Adipocyte (in vitro differentiated cells): ENCODE measurements at places on chromosomes 7 and 10.

DNA sequence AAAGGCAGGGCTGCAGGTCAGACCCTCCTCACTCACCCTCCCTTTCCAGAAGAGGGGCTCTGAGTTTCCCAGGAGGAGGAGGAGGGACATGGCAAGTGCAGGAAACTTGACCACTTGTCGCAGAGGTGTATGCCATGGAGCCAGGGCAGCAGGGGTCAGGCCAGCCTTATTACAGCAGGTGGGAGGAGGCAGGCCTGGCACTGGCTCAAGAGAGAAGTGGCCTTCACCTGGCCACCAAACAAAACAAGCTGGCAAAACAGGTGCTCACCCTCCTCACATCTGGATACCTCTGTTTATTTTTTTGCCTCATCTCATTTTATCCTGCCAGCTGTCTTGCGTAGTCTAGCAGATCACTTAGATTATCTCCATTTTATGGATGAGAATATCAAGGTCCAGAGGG lies 12.5 kb downstream of the COL13A1 start:
- no peak for DNase-seq

DNA sequence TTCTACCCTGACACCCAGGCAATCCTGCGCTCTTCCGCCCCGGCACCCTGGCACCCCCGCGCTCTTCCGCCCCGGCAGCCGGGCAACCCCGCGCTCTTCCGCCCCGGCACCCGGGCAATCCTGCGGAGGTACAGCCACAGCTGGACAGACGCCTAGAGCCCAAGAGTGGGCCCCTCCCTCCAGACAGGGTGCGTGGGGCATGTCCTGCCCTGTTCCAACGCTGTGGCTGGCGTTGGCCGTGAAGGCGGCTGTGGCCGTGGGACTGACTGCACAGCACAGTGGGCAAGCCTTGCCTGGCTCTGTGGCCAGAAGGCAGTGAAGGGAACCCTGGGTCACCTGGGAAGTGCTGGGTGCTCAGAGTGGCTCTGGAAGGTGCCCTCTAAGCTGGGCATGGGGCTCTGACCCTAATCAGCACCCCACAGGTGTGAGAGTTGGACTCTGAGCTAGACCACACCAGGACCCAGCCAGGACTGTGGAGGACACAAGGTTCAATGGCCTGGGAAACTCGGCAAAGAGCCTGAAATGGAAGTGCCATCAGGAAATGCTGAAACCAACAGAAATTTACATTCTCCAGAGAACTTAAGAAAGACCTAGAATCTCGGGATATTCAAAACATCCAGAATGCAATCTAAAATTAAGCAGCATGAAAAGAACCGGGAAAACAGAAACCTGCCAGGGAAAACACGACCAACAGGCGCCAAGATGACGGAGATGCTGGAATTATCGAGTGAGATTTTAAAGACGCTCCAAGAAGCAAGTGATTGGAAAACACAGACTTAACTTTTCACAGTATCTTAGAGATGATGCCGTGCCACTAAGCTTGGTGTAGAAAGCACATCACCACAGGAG lies 253.6 kb downstream of the ELFN1 start:
- no peak for DNase-seq

DNA sequence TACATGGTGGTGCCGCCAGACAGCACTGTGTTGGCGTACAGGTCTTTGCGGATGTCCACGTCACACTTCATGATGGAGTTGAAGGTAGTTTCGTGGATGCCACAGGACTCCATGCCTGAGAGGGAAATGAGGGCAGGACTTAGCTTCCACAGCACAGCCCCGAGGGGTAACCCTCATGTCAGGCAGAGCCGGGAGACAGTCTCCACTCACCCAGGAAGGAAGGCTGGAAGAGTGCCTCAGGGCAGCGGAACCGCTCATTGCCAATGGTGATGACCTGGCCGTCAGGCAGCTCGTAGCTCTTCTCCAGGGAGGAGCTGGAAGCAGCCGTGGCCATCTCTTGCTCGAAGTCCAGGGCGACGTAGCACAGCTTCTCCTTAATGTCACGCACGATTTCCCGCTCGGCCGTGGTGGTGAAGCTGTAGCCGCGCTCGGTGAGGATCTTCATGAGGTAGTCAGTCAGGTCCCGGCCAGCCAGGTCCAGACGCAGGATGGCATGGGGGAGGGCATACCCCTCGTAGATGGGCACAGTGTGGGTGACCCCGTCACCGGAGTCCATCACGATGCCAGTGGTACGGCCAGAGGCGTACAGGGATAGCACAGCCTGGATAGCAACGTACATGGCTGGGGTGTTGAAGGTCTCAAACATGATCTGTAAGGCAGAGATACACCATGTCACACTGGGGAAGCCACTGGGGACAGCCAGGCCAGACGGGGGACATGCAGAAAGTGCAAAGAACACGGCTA lies 104.6 kb upstream of the TNRC18 start:
- peak; percentile 57 for DNase-seq

DNA sequence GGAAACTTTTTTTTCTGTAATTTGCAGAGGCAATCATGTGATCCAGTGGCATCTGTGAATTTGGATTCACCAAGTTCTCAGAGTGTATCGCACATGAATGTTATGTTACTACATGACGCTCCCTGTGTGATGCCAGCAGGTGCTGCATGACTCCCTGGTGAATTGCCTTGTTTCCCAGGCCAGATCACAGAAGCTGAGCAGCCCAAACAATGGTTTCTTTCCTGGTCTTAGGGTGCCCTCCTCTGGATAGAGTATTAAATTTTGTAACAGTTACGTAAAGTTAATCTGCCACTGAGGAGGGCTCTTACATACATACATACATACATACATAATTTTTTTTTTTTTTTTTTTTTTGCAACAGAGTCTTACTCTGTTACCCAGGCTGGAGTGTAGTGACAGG lies 3.6 kb downstream of the ZSCAN21 start:
- peak; percentile 74 for DNase-seq

- DNase-seq, result no peak
Measured at GRCh38 chr7:83065714-83066113, 97.0 kb downstream of the PCLO start.

DNA sequence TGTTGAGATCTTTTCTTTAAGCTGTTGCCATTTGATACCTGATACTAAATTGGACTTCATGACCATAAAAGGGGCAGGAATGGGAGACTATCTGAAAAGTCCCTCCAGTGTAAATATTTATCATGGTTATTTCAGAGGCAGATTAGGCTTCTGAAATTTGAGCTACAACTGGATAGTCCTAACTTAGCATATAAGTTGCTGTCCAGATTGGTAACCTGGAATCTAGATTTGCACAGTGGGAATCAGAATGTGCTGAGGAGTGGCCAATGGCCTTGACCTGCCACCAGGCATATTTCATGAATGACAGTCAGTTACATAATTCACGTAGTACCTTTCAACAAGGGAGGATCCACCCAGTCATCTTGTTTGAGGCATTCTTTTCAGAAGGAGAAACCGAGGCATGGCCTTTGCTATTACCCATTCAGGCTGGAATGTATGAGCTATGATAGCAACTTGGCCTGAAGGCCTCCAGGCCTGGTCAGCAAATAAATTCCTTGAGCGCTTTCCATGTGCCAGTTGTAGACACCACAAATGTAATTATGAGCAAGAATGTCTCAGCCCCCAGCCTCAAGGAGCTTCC lies 80.0 kb downstream of the EEPD1 start:
- DNase-seq, result no peak

DNA sequence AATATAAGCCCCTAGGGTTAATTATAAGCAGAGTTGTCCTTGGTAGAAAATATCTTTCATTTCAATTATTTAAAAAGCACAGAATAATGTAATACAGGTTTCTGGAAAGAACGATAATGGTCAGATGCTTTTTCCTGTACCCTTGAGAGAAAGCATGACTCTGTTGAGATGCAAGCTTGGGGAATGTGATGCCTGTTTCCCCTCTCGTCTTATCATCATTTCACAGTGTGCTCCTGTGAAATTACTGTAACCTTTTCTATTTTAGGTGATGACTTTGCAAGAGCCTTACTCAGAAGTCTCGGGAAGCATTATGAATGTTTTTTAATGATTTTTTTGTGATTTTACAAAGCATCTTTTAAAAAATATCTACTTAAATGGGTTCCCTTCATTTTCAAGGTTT lies 243.0 kb downstream of the POLR1F start:
- no peak for DNase-seq

- no peak for DNase-seq
Measured at GRCh38 chr7:30970594-30971094, 6.9 kb downstream of the GHRHR start.

- DNase-seq, result no peak
Measured at GRCh38 chr10:93206652-93207051, 133.0 kb downstream of the CYP26A1 start.

DNA sequence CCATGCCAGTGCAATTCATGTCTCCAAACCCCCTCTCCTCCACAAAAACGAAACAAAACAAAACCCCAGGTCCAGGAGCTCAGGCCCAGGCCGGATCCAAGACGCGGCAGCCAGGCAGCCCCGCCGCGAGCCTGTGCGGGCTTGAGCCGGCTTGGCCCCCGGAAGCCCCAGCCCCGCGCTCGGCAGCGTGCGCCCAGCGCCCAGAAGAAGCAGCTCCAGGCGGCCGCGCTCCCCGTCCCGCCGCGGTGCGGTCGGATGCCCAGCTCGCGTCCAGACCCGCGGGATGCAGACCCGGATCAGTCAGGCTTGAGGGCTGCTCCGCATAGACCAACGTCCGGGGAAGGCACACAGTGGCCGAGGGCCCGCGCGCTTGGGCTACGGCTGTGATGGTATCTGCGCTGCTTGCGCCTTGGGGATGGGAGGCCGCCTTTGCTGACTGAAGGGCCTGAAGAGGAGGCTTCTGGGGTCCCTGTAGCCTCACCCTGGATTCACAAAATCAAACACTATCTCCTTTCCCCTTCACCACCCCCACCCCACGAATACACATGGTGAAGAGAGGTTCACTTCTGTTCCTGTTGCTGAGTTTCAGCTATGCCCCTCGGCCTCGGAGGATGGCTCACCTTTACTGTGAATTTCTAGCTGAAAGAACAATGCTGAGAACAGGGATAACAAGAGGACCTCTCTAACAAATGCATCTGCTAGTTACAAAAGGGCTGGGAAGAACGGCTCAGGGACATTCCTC lies 79.9 kb upstream of the EN2 start:
- peak; percentile 50 for DNase-seq

GRCh38 chr10:78657163-78657861 lies 411.5 kb upstream of the ZMIZ1 start:
- DNase-seq, result peak; percentile 54

DNA sequence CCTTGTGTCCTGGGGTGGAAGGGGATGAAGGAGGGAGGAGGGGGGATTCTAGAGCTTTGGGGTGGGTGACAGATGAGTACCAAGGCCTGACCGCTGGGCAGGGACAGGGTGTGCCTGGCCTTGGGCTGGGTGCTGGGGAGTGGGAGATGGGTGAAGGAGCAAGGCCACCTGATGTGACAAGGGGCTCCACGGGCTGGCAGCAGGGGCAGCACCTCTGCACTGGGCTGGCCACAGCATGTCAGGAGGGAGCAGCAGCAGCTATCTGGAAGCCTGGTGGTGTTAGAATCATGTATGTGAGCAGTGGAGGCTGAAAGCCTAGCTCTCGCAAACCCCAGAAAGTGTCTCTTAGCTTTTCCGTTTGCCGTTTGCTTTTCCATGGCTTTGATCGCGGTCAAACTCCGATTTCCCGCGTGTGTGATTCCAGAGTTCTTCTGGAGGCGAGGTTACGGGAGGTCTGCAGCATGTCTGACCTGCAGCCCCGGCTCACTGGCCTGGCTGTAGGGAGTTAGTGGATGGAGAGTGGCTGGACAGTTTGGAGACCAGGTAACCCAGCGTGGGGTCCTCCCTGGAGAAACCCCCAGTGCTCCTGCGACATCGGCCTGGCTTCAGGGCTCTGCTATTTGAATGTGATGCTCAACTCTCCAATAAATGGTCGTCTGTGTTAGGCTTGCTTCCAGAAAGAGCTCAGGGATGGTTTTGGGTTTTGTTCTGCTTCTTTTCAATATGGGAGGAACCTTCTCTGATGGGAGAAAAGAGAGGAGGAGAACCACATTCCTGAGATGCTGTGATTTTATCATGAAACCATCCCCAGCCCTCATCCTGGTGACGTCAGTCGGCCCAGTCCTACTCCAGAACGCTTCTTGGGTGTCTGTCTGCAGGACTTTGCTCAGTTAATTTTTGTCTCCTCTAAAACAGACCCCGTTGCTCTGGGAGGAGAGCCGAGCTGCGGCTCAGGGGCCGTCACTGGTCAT lies 105.5 kb downstream of the CUX1 start:
- no peak for DNase-seq

DNA sequence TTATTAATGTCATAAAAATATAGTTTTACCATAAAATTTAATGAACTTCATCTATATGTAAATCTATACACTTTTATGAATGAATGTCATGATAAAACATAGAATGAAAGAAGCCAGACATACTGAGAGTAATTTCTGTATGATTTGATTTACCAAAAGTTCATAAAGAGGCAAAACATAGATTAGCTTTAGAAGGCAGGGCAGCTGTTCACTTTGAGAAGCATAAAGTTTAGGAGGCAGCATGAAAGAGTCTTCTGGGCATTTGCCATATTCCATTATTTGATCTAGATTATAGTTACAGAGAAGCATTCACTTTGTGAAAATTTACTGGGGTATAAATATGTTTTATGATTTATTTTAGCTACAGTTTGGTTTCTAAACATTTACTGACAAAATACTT lies 487.2 kb downstream of the ANKRD7 start:
- DNase-seq, result no peak

- DNase-seq, result no peak
Measured at GRCh38 chr7:102232611-102233286, 53.9 kb upstream of the SH2B2 start.

- peak; percentile 43 for DNase-seq
Measured at GRCh38 chr10:99779335-99779734, 3.1 kb upstream of the ABCC2 start.

DNA sequence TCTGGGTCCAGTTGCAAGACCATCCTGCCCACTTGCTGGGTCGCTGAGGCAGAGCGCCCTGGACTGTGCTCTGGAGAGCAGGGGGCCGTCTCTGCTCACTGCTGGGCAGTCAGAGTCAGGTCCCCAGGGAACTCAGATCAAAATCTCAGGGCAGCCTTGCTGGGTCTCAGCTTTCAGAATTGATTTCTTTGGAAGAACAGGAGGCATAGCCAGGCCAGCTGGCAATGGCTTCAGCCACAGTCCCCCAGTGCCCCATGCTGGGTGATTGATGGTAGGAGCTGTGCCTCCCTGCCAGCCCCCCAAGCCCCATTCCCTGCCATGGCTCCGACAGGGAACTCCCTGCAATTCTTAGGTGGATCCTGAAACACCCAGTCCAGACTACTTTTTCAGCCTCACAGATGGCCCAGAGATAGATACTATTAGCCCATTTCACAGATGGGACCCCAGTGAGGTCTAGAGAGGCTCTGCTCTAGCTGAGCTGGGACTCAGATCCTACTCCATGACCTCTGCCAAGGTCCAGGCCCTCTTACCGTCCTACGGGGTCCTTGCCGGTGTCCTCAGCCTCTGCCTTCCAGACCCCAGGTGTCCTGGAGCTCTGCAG lies 467 bp downstream of the MMRN2 start:
- DNase-seq, result no peak

- DNase-seq, result no peak
Measured at GRCh38 chr10:5650664-5651387, 15.6 kb downstream of the ASB13 start.

GRCh38 chr10:108735380-108735779 lies 1187.9 kb downstream of the XPNPEP1 start:
- peak; percentile 7 for DNase-seq
